Activated T-cell treated with anti-CD3 and anti-CD28 coated beads, Interleukin-2, amount 50 U/mL, for 24 hours (primary cell): ENCODE measurements at places on chromosomes 2 and 18.

- H3K36me3 ChIP-seq: peaks cover 3% of the 10 kb centered on the region
- H3K27me3 ChIP-seq: no peaks in the 10 kb centered on the region
- no peak for DNase-seq
- peaks cover 18% of the 10 kb centered on the region for H3K4me1 ChIP-seq
- no peak overlapping the region for H3K4me3 ChIP-seq
- no peak overlapping the region for H3K27ac ChIP-seq
Observed at GRCh38 chr2:204896146-204896545, 350.9 kb downstream of the PARD3B start.

GRCh38 chr2:224941960-224942359, 100.3 kb downstream of the DOCK10 start:
- peaks cover 65% of the 10 kb centered on the region for H3K4me1 ChIP-seq
- H3K4me3 ChIP-seq: peak overlapping the region; percentile 68
- H3K27me3 ChIP-seq: no peaks in the 10 kb centered on the region
- no peak for DNase-seq
- peak overlapping the region; percentile 92 for H3K27ac ChIP-seq
- peaks cover 66% of the 10 kb centered on the region for H3K36me3 ChIP-seq

DNA sequence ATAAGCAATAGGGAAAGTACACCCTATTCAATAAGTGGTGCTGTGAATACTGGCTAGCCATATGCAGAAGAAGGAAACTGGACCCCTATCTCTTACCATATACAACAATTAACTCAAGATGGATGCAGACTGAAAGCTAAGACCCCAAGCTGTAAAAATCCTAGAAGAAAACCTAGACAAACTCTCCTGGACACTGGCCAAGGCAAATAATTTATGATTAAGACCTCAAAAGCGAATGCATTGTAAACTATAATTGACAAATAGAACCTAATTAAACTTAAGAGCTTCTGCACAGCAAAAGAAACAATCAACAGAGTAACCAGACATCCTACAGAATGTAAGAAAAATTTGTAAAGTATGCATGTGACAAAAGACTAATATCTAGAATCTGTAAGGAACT, 41.1 kb upstream of the ASXL3 start:
- H3K27ac ChIP-seq: no peak overlapping the region
- no peaks in the 10 kb centered on the region for H3K4me1 ChIP-seq
- DNase-seq: no peak
- no peaks in the 10 kb centered on the region for H3K27me3 ChIP-seq
- no peaks in the 10 kb centered on the region for H3K36me3 ChIP-seq

GRCh38 chr2:100142393-100142792, at the start of gene AFF3:
Gene AFF3 (minus strand): TSS chr2:100142590. CDS start chr2:100104454, 38,136 bp downstream.
- H3K4me1 ChIP-seq: peaks cover 53% of the 10 kb centered on the region
- H3K27ac ChIP-seq: peak within 1 kb of the TSS; percentile 92
- peak within 1 kb of the TSS; percentile 82 for H3K4me3 ChIP-seq
- peaks cover 8% of the 10 kb centered on the region for H3K27me3 ChIP-seq

GRCh38 chr18:48983793-48984437, 33.1 kb upstream of the SMAD7 start:
- H3K27ac ChIP-seq: no peak overlapping the region
- H3K27me3 ChIP-seq: peaks cover 15% of the 10 kb centered on the region
- H3K4me3 ChIP-seq: no peak overlapping the region
- no peaks in the 10 kb centered on the region for H3K36me3 ChIP-seq

- peak; percentile 72 for DNase-seq
- H3K27ac ChIP-seq: no peak overlapping the region
Observed at GRCh38 chr2:119174216-119174992, 15.9 kb upstream of the C1QL2 start.

GRCh38 chr2:171626949-171627348, 60.3 kb upstream of the DYNC1I2 start:
- H3K36me3 ChIP-seq: no peaks in the 10 kb centered on the region
- DNase-seq: no peak
- no peak overlapping the region for H3K4me3 ChIP-seq

DNA sequence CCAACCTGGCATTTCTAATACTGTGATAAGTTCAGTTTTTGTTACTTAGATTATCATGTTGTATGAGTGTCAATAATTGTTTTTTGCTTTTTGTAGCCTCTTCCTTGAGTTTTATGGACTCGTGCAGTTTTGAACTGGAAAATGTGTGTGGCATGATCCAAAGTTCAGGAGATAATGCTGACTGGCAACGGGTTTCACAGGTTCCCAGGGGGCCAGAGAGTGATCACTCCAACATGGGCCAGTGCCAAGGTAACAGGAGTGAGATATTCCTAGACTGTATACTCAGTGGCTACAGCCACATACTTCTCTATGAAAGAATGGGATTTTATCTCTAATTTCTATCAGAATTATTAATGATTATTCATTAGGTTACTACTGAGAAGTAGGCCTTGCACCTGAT, 18.2 kb downstream of the MEP1B start:
- no peak overlapping the region for H3K27ac ChIP-seq
- DNase-seq: no peak
- H3K4me1 ChIP-seq: no peaks in the 10 kb centered on the region
- H3K4me3 ChIP-seq: no peak overlapping the region

DNA sequence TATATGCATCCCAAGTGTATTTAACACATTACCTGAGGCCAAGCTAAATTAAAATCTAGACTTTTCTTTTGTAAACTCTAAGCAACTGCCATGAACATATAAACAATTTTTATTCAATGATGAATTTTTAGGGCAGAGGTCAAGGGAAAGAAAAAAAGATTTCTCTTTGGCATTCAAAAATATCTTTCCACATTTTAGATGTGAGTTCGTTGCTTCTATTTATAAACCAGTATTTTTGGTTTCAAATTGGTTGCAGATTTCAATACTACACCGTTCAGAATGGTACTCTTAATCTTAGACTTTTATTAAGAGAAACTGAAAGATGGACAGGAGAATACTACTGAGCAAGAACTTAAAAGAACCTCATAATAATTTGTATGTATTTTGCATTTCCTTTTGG, 293.6 kb upstream of the CCDC68 start:
- H3K4me1 ChIP-seq: peaks cover 3% of the 10 kb centered on the region
- H3K4me3 ChIP-seq: no peak overlapping the region
- H3K27ac ChIP-seq: no peak overlapping the region
- no peaks in the 10 kb centered on the region for H3K36me3 ChIP-seq
- no peak for DNase-seq

DNA sequence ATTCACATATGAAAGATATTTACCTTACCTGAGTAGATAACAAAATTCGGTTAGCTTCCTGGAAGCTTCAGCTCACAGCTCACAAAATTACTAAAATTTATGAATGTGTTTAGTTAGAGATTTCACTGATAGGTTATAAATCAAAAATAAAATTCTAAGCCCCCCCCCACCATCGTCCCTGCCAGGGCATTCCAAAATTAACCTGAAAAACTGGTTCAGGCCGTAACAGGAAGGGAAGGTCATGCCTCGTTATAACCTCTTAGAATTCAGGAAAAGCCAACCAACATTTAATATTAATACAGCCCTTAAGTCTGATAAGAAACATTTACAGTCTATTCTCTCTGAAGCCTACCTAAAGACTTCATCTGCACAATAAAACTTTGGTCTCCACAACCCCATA, 48.9 kb downstream of the COX7A2L start:
- DNase-seq: no peak
- H3K4me1 ChIP-seq: peaks cover 27% of the 10 kb centered on the region
- peaks cover 64% of the 10 kb centered on the region for H3K36me3 ChIP-seq
- H3K27me3 ChIP-seq: no peaks in the 10 kb centered on the region

- H3K4me1 ChIP-seq: peaks cover 21% of the 10 kb centered on the region
- no peaks in the 10 kb centered on the region for H3K36me3 ChIP-seq
- DNase-seq: no peak
- H3K4me3 ChIP-seq: no peak overlapping the region
- no peak overlapping the region for H3K27ac ChIP-seq
Observed at GRCh38 chr18:56873441-56874140, 222.4 kb downstream of the WDR7 start.

DNA sequence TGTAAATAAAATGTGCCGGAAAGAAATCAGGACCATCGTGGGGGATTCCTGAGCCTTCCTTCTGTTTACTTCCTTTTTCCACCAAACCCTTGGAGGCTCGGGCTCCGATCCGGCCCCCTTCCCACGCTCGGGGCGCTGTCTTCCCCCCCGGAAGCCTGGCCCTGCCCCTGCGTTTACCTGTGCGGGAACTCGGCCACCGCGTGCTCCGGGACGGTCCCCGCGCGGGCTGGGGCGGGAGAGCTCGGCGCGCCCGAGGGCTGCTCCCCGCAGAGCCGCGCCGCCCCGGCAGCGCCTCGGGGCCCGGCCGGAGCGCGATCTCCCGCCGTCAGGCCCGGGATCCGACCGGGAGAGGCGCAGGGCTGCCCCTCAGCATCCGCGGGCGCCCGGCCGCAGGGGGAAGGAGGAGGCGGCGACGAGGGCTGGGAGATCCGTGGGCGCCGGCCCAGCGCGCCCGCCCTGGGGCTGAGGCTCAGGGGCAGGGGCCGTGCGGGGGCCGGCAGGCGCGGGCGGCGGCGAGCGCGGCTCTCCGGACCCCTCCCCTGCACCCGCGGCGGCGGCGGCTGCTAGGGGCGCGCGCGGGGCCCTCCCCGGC, 435 bp downstream of the ADCY3 start:
- peak overlapping the region; percentile 96 for H3K4me3 ChIP-seq
- H3K36me3 ChIP-seq: peaks cover 46% of the 10 kb centered on the region
- no peaks in the 10 kb centered on the region for H3K27me3 ChIP-seq
- H3K27ac ChIP-seq: peak overlapping the region; percentile 96
- H3K4me1 ChIP-seq: peaks cover 39% of the 10 kb centered on the region

DNA sequence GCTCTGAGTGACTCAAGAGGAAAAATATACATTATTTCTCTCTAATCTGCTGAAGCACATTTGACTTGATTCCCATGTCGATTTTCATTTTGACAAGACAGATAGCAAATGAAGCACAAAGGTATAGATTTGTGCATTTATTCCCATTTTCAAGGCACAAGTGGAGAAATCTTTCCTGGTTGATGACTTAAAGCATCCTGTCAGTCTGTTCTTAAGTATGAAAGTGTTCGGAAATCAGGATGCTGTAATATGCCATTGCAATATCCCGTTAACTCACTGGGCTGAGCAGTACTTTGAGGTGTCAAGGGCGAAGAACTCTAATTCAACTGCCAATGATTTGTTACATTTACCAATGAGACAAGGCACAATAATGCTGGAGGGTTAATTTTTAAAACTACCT, 185.2 kb upstream of the LRP1B start:
- H3K4me1 ChIP-seq: no peaks in the 10 kb centered on the region
- no peak overlapping the region for H3K4me3 ChIP-seq
- H3K27me3 ChIP-seq: no peaks in the 10 kb centered on the region
- no peak for DNase-seq
- H3K27ac ChIP-seq: no peak overlapping the region
- H3K36me3 ChIP-seq: no peaks in the 10 kb centered on the region

GRCh38 chr2:101946372-101947039, 45.3 kb upstream of the IL1R2 start:
- no peak overlapping the region for H3K27ac ChIP-seq
- H3K36me3 ChIP-seq: no peaks in the 10 kb centered on the region
- no peak for DNase-seq
- H3K27me3 ChIP-seq: peaks cover 4% of the 10 kb centered on the region

- no peak overlapping the region for H3K4me3 ChIP-seq
- peaks cover 17% of the 10 kb centered on the region for H3K27me3 ChIP-seq
- no peak for DNase-seq
- no peaks in the 10 kb centered on the region for H3K4me1 ChIP-seq
- no peak overlapping the region for H3K27ac ChIP-seq
- H3K36me3 ChIP-seq: no peaks in the 10 kb centered on the region
Observed at GRCh38 chr18:57475903-57476302, 40.7 kb downstream of the ONECUT2 start.

DNA sequence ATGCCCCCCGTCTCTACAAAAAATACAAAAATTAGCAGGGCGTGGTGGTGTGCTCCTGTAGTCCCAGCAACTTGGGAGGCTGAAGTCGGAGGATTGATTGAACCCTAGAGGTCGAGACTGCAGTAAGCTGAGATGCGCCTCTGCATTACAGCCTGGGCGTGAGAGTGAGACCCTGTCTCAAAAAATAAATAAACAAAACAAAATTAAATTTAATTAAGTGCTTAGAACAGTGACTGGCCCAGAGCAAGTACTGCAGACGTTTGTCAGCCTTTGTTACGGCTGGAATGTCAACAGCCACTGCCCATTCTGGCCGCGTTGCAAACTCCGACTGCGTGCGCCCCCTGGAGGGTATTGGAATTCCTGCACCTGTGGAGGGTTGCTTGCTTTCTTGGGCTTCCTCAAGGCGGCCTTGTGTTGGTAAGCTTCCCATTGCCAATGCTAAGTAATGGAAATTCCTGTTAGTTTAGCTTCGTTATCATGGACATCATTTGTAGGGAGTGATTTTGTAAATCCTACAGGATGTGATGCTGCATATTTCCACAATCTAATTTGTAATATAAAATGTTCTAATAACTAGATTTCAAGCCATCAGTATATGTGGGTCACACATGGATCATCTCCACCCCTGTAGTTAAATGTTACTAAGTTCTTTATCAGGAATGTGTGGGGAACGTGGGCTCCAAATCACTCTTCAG, 15.9 kb upstream of the ATP6V1B1 start:
- DNase-seq: peak; percentile 85
- H3K36me3 ChIP-seq: no peaks in the 10 kb centered on the region
- H3K4me1 ChIP-seq: no peaks in the 10 kb centered on the region
- H3K27me3 ChIP-seq: peaks cover 29% of the 10 kb centered on the region
- H3K4me3 ChIP-seq: no peak overlapping the region

DNA sequence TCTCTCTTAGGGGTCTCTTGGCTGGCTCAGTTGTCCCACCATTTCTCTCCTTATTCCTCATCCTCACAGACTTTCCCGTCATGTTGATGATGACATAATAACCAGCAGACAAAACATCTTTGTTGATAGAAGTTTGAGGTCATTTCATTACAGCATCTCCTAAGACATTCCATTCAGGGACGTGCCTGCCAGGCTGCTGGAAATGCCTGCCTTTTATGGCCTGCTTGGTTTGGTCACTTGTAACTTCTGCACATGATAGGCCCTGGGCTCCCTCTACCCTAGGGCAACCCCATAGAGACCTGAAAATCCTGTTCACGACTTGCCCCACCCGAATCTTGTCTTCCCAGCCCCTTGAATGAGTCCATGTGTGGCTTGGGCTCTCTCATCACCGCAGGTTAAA, 81.7 kb downstream of the SDC1 start:
- no peaks in the 10 kb centered on the region for H3K36me3 ChIP-seq
- peaks cover 13% of the 10 kb centered on the region for H3K27me3 ChIP-seq
- H3K4me3 ChIP-seq: no peak overlapping the region
- DNase-seq: no peak
- peaks cover 2% of the 10 kb centered on the region for H3K4me1 ChIP-seq

DNA sequence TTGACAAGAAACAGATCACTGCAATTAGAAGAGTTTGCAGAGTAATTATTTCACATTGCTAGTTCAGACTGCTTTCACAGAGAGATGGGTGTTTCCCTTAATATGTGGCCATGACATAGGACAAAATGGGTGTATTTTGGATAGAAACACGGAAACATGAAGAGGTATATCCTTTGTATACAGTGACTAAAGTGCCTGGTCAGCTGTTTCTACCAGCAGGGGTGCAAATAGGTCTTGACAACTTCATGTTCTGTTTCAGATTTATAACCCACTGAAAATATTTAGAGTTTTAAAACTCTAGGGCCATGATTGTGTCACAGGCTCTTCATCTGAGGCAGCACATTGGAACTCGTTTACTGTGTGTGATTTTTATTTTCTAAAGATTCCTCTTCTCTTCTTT, 357.1 kb upstream of the TNP1 start:
- H3K4me1 ChIP-seq: peaks cover 21% of the 10 kb centered on the region
- DNase-seq: no peak
- H3K4me3 ChIP-seq: no peak overlapping the region
- peaks cover 33% of the 10 kb centered on the region for H3K27me3 ChIP-seq
- no peak overlapping the region for H3K27ac ChIP-seq
- H3K36me3 ChIP-seq: no peaks in the 10 kb centered on the region
